HCT116 (cell line): ENCODE measurements at places on chromosomes 3 and 15. TPM values are rescaled to one million over a fixed set of nuclear protein-coding genes. Genes with fewer than 3 reads are reported as not detected.

Gene LEKR1
- total RNA-seq, result 2.1 TPM

Gene PPP1R14D
- not detected for total RNA-seq

Gene SPRED1
- total RNA-seq, result 24.7 TPM

Gene DUOX1
- 19.6 TPM for total RNA-seq

Gene ZNF385D
- not detected for total RNA-seq

Gene C3orf85
- total RNA-seq, result not detected

Gene OR5K2
- not detected for total RNA-seq

Gene ILDR1
- total RNA-seq, result 2.9 TPM

Gene WDR76
- 33.0 TPM for total RNA-seq

Gene SGO1
- 23.5 TPM for total RNA-seq

Gene SEC62
- total RNA-seq, result 55.4 TPM

Gene HCLS1
- total RNA-seq, result 1.6 TPM

Gene HSPBAP1
- total RNA-seq, result 6.6 TPM

Gene BFSP2
- not detected for total RNA-seq

Gene CDCP1
- total RNA-seq, result 196 TPM

Gene STAC
- not detected for total RNA-seq

Gene LARP6
- 35.9 TPM for total RNA-seq

Gene MYO1E
- 182 TPM for total RNA-seq

Gene COL6A5
- total RNA-seq, result not detected

Gene TRIM69
- 13.0 TPM for total RNA-seq

Gene CPEB1
- not detected for total RNA-seq

Gene EIF2A
- 126 TPM for total RNA-seq
